Heart right ventricle (tissue), 16 donors: ENCODE measurements at places on chromosomes 2 and 18. TPM values are rescaled to one million over a fixed set of nuclear protein-coding genes. Genes with fewer than 3 reads are reported as not detected.

GRCh38 chr2:17538844-17539554 lies 1.5 kb upstream of the VSNL1 start:
- H3K36me3 ChIP-seq, result no peaks in the 10 kb centered on the region
- peak overlapping the region; percentile 65 for H3K4me3 ChIP-seq
- peaks cover 77% of the 10 kb centered on the region for H3K27me3 ChIP-seq

DNA sequence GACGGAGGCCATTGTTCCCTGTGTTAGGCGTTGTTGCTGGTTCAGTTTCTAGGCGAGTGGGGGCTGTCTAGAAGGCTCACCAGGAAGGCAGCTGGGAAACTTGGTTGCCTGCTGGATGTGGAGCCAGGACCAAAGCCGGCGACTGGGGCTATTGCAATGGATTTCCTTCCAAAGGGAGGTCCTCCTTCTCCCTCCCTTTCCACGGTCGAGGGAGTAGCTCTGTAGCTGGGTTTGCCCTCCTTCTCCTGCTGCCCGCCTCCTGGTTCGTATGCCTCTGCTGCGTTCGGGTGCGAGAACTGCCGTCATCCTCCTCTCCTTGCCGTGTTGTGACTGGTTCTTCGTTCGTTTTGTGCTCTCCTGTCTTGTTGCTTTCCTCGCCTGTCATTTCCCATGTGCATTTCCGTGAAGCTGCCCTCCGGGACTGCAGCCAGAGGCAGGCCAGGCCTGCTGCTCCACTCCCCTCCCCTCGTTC lies 203.4 kb downstream of the NEDD4L start:
- H3K27me3 ChIP-seq, result no peaks in the 10 kb centered on the region
- peaks cover 11% of the 10 kb centered on the region for H3K4me1 ChIP-seq
- DNase-seq, result peak; percentile 23
- H3K36me3 ChIP-seq, result no peaks in the 10 kb centered on the region

DNA sequence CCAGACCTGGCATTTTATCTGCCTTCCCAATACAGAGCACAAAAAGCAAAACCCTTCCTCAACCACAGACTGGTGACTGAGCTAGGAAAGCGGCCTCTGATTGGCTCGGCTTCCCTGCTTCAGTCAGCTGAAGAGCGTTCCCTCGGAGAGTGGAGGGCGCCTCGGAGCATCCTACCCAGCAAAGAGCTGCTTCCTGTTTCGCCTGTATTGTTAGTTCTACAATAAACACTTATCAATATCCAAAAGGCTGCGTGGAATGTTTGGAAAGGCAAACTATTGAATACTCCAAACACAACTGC lies 125.0 kb downstream of the CACNB4 start:
- H3K36me3 ChIP-seq, result no peaks in the 10 kb centered on the region
- H3K4me1 ChIP-seq, result no peaks in the 10 kb centered on the region
- DNase-seq, result no peak
- H3K27ac ChIP-seq, result no peak overlapping the region
- no peaks in the 10 kb centered on the region for H3K27me3 ChIP-seq

- no peak for DNase-seq
- H3K36me3 ChIP-seq, result no peaks in the 10 kb centered on the region
- H3K4me3 ChIP-seq, result no peak overlapping the region
- H3K27ac ChIP-seq, result no peak overlapping the region
These were observed 5.8 kb upstream of the UCN start for GRCh38 chr2:27313882-27314645.

- no peak for DNase-seq
- H3K36me3 ChIP-seq, result no peaks in the 10 kb centered on the region
- no peak overlapping the region for H3K4me3 ChIP-seq
- no peak overlapping the region for H3K27ac ChIP-seq
- no peaks in the 10 kb centered on the region for H3K27me3 ChIP-seq
These were observed 9.9 kb upstream of the NPC1 start for GRCh38 chr18:23596183-23596582.

- H3K27ac ChIP-seq, result no peak overlapping the region
- no peak for DNase-seq
- H3K36me3 ChIP-seq, result no peaks in the 10 kb centered on the region
- no peaks in the 10 kb centered on the region for H3K27me3 ChIP-seq
- no peaks in the 10 kb centered on the region for H3K4me1 ChIP-seq
These were observed 423.1 kb downstream of the FIGN start for GRCh38 chr2:163312713-163313112.

DNA sequence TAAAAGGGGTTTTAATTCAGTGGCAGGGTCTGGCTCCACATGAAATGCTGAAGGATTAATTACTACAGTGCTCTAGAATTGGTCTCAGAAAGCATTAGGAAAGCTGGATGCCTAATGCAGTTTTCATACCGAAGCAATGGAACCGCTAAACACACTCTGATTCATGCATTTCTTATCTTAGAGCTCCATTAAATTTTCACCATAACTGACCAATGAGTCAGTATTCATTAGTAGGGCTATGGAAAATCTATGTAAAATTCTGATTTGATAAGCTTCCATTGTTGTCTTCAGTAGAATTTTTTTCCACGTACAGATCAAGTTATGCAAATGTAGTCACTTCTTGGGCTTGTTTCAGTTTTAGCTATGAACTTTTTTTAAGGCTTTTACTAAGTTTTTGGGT lies 359.9 kb downstream of the ARHGAP15 start:
- no peaks in the 10 kb centered on the region for H3K36me3 ChIP-seq
- H3K27me3 ChIP-seq, result no peaks in the 10 kb centered on the region
- no peak overlapping the region for H3K27ac ChIP-seq
- no peak for DNase-seq
- H3K4me1 ChIP-seq, result peaks cover 5% of the 10 kb centered on the region

DNA sequence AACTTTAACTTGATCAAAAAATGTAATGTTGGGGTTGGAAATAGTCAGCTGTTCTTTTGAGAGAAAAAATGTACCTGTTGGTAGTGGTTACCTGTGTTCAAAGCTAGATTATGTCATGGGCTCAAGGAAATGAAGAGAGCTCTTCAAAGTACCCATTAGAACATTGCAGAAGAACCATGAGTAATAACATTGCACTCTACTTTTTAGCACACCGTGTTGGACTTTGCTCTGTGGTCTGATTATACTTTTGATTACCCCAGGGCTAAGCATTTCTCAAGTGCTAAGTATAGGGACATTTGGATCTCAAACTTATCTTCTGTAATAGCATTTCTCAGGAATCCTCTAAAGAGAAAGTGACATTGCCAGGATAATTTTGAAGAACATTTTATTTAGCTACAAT lies 1122.8 kb upstream of the CELF4 start:
- H3K4me3 ChIP-seq, result no peak overlapping the region
- H3K4me1 ChIP-seq, result no peaks in the 10 kb centered on the region
- H3K27me3 ChIP-seq, result no peaks in the 10 kb centered on the region
- no peaks in the 10 kb centered on the region for H3K36me3 ChIP-seq
- no peak for DNase-seq
- no peak overlapping the region for H3K27ac ChIP-seq

DNA sequence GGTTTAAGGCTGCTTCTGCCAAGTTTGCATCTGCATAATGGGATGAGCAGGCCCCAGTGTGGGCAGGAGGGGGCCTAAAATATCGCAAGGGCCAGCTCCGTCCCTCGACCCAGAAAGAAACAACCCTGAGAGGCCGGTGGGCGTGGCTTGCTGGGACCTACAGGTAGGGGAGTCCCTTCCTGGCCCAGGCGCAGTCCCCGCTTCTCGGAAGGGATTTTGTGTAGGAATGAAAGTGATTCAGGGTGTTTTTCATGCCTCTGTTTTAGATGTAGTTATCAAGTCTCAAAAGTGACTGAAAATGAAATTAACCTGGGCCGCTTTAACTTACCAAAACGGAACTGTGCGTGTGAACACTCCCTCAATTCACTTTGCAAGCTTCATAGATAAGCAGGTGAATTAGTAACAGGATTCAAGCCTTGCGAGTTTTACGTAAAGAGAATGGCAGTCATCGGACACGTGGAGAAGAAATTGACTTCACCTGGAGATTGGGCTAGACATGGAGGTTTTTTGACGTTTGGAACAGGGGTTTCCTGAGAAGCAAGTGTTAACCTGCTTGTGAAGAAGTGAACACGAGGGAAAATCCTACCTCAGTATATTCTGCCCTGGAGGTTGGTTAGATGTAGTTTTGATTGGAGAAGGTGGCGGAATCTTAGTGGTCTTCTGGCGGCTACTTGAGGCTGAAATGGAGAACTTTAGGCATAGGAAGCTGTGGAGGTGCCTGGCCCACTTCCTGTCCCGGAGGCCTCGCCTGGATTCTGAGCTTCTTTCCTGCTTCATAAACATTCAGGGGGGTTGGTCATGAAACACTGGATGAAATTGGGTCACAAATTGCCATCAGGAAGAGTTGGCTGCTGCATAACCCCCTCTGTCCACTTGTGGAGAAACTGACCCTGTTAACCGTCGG lies 1.7 kb downstream of the NCK2 start:
- peak overlapping the region; percentile 69 for H3K4me3 ChIP-seq
- DNase-seq, result peak; percentile 45
- no peaks in the 10 kb centered on the region for H3K36me3 ChIP-seq
- peaks cover 60% of the 10 kb centered on the region for H3K4me1 ChIP-seq
- H3K27ac ChIP-seq, result peak overlapping the region; percentile 92

GRCh38 chr2:109196081-109196875 lies 67.3 kb downstream of the SH3RF3 start:
- no peak for DNase-seq
- H3K27ac ChIP-seq, result peak overlapping the region; percentile 47
- no peaks in the 10 kb centered on the region for H3K27me3 ChIP-seq
- H3K36me3 ChIP-seq, result no peaks in the 10 kb centered on the region
- peaks cover 30% of the 10 kb centered on the region for H3K4me1 ChIP-seq
- H3K4me3 ChIP-seq, result no peak overlapping the region

- DNase-seq, result peak; percentile 48
- H3K4me1 ChIP-seq, result no peaks in the 10 kb centered on the region
- no peak overlapping the region for H3K27ac ChIP-seq
- H3K4me3 ChIP-seq, result no peak overlapping the region
- no peaks in the 10 kb centered on the region for H3K36me3 ChIP-seq
These were observed 58.2 kb downstream of the PMAIP1 start for GRCh38 chr18:59957957-59958356.

DNA sequence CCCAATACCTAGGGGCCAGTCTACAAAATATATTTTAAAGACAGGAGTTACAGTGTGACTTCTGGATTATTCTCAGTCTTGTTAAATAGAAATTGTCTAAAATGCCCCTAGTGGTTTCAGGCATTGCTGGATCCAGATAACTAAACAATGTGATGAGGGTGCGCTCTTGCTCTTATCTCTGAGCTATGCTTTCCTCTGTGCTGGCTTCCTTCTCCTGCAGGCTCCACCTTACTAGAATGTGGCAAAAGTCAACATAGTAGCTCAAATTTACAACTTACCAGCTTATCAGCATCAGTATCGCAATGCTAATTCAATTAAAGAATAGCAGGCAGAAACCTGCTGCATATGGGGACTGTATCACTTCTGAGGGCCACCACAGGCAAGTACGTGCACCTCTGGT lies 61.3 kb upstream of the RNU4ATAC start:
- H3K4me1 ChIP-seq, result peaks cover 10% of the 10 kb centered on the region
- H3K36me3 ChIP-seq, result peaks cover 20% of the 10 kb centered on the region
- H3K4me3 ChIP-seq, result no peak overlapping the region
- no peaks in the 10 kb centered on the region for H3K27me3 ChIP-seq
- no peak for DNase-seq

The EDAR gene
- total RNA-seq, result not detected

The VIL1 gene
- total RNA-seq, result not detected

The ARHGAP28 gene
- 3.3 TPM for total RNA-seq

The ALPG gene
- total RNA-seq, result not detected

The CYS1 gene
- 2.9 TPM for total RNA-seq

The RIOK3 gene
- 56.4 TPM for total RNA-seq

The VIT gene
- 3.0 TPM for total RNA-seq

The CASP8 gene
- 3.3 TPM for total RNA-seq
